ENCODE measurements at places on chromosomes 3 and 15. TPM values are rescaled to one million over a fixed set of nuclear protein-coding genes. Genes with fewer than 3 reads are reported as not detected.
A peak's percentile ranks its signal among the peaks of the same experiment; 100 is the strongest.

- no peak overlapping the region for H3K4me3 ChIP-seq
- peaks cover 8% of the 10 kb centered on the region for H3K36me3 ChIP-seq
- no peak for DNase-seq
- H3K4me1 ChIP-seq, result peaks cover 73% of the 10 kb centered on the region
- H3K27ac ChIP-seq, result peak overlapping the region; percentile 85
These were observed 11.2 kb downstream of the B3GNT5 start for GRCh38 chr3:183264268-183264667.

The LRRIQ4 gene
- 1.3 TPM for total RNA-seq

DNA sequence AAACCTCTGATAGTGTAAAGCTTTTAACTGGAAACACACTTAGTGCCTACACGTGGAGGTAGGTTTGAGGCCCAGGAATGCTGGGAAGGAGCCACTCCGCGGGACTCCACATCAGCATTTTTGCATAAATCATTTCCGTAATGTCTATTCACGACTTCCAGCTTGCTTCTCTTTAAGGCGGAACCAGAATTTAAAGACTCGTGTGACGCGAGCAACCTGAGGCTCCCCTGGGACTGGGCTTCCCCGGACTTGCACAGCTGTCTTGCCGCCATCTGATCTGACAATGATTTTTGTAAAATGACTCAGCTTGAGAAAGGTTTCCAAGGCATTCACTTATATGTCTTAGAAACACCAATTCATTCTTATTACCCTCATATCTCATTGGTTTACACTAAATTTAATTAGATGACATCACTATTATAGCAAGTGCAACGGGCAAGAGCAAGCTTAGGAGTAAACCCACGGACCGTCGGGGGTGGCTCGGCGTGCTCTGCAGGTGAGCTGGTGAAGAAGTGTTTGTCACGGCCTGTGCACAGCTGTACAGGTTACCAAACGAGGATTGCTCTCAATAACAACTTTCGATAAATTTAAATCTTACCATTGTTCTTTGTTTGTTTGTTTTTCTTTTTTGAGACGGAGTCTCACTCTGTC, 95.2 kb downstream of the CHSY1 start:
- no peak overlapping the region for H3K4me3 ChIP-seq
- no peaks in the 10 kb centered on the region for H3K36me3 ChIP-seq
- DNase-seq, result no peak
- H3K4me1 ChIP-seq, result no peaks in the 10 kb centered on the region

DNA sequence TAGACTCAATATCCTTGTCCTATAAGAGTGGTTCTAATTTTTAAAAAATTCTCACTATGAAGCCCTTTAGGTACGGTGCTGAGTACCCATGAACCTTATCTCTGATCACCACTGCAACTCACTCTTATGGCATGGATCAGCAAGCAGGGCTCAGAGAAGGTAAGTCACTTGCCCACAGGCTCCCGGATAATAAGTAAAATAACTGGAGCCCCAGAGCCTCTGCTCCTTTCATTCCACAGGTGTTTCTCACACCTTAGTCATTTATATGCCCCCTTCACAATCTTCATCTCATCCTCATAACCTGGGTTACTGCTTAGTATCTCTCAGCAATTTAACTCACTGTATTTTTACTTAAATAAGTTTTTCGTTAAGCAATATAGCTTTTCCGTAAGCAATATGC, 28.4 kb upstream of the AKAP13 start:
- H3K27ac ChIP-seq, result peak overlapping the region; percentile 21
- peaks cover 38% of the 10 kb centered on the region for H3K4me1 ChIP-seq
- DNase-seq, result no peak
- H3K27me3 ChIP-seq, result no peaks in the 10 kb centered on the region

The AADAC gene
- total RNA-seq, result 2.8 TPM

GRCh38 chr3:66822186-66823008, 175.7 kb upstream of the KBTBD8 start:
- no peak overlapping the region for H3K4me3 ChIP-seq
- H3K27ac ChIP-seq, result no peak overlapping the region
- H3K27me3 ChIP-seq, result no peaks in the 10 kb centered on the region
- H3K36me3 ChIP-seq, result no peaks in the 10 kb centered on the region
- no peaks in the 10 kb centered on the region for H3K4me1 ChIP-seq

The EFHB gene
- total RNA-seq, result 1.5 TPM

DNA sequence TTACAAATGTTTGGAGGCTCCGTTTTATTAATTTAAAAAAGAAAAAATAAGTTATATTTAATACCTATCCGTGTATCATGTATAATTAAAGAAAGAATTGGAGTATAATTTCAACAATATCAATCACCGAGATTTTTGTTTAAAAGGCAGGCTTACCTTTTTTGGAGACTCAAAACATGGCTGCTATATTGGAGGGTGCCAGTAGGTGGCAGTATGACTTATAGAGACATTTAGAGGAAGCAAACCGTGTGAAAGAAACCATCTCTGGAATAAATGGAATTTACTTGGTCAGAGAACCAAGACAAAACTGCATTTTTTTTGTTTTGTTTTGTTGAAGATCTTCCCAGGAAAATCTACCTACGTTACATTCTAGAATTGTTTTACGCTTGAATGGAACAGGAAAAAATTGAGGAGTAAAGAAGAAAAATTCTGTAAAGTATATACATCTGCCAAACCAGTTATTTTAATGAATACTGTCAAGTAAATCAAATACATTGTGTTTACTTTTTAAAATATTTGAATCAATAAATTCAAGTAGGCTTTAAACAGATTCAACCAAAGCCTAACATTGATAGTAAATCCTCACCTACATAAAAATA, 802.6 kb upstream of the ALCAM start:
- H3K4me1 ChIP-seq, result no peaks in the 10 kb centered on the region
- no peak overlapping the region for H3K27ac ChIP-seq
- no peaks in the 10 kb centered on the region for H3K36me3 ChIP-seq
- no peak overlapping the region for H3K4me3 ChIP-seq

DNA sequence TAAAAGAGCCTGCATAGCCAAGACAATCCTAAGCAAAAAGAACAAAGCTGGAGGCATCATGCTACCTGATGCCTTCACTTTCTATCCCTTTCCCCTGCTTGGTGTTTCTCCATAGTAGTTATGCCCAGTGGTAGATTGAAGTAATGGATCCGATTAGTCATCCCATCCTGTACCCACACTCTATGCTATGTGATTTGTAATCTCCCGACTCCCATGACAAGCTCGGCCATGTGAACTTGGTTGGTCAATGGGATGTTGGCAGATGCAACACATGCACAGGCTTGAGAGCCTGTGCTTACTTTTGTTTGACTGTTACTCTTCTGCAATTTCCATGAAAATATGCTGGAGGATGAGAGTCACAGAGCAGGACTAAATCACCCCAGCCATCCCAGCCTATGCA, 334.9 kb upstream of the DPH6 start:
- DNase-seq, result no peak
- H3K27me3 ChIP-seq, result no peaks in the 10 kb centered on the region
- H3K4me3 ChIP-seq, result no peak overlapping the region

- no peaks in the 10 kb centered on the region for H3K4me1 ChIP-seq
- no peaks in the 10 kb centered on the region for H3K36me3 ChIP-seq
- H3K4me3 ChIP-seq, result no peak overlapping the region
These were observed 725.9 kb upstream of the NR2F2 start for GRCh38 chr15:95604634-95605036.
